ENCODE measurements at places on chromosomes 11 and 22.

DNA sequence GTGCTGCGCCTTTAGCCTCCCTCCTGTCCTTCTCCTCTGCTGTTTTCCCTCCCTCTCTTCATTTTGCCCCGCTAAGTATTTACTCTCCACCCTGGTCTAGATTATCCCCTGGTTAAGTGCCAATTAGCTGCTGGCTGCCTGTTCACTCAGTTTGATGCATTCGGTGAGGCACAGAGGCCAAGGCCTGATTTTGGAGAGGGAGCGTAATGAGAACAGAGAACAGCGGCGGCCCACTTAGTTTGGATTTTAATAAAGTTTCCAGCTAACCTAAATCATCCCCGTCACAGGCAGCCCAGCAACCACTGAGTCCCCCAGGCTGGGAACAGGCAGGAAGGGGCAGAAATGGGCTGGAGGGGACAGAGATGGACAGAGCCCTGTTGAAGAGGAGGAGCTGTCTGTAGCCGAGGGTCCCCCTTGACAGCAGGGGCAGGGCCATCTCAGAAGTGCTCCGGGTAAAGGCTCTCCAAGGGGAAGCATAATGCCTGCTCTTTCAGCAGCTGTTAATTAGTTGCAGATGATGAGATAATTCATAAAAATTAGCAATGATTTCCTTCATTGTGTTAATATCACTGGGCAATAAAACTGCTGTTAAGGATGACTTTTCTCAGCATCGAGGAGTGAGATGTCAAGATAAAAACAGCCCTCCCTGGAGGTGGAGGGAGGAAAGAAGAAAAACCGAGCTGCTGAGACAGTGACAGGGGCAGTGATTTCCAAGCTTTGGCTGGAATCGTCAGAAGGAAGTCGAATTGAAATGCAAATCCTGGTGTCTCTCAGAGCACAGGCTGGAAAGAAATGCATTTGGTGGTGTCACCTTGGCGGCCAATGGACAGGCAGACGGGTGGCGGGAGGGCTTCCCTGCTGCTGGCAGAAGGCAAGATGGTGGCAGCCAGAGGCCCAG is 170.1 kb downstream of the GRIK4 start:
- DNase-seq, result no peak

DNA sequence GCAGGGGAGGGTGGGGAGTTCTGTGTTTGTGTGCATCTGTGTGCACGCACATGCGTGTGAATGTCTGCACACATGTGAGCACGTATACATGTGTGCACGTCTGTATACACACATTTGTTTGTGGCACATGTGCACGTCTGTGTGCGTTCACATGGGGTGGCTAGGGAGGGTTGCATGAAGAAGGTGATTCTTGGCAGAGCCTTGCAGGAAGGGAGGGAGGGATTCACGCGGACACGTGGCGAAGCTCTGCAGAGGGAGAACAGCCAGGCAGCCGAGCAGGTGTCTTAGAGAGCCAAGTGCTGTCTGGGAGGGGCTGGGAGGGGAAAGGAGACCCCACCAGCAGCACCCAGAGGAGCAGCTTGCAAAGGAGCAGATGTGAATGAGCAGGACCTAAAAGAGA is 372.1 kb downstream of the BRD1 start:
- DNase-seq, result no peak

GRCh38 chr22:36435516-36436415 is 45.7 kb downstream of the TXN2 start:
- peak; percentile 35 for DNase-seq

GRCh38 chr11:122754553-122755322 is 83.6 kb upstream of the CRTAM start:
- DNase-seq, result no peak

DNA sequence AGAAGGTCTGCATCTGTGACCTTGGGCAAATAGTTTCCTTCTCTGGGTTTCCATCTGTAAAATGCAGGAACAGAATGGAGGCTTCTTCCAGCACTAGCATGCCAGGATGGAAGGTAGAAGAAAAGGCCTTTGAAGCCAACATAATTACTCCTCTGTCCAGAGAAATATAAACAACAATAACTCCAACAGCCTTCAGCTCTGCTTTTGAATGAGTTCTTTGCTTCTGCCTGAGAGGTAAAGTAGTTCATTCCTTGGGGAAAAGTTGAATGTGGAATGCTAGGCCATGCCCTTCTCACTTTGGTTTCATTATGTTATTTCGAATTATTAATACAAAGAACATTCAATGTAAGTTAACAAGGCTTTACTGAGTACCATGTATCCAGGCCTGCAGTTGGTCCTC is 61.2 kb upstream of the BLID start:
- no peak for DNase-seq

- no peak for DNase-seq
These were observed 15.0 kb downstream of the APOBEC3F start for GRCh38 chr22:39055658-39056057.

- no peak for DNase-seq
These were observed 8.9 kb downstream of the TOM1 start for GRCh38 chr22:35308480-35309021.

- no peak for DNase-seq
These were observed 8.0 kb downstream of the RAB6A start for GRCh38 chr11:73752903-73753302.

DNA sequence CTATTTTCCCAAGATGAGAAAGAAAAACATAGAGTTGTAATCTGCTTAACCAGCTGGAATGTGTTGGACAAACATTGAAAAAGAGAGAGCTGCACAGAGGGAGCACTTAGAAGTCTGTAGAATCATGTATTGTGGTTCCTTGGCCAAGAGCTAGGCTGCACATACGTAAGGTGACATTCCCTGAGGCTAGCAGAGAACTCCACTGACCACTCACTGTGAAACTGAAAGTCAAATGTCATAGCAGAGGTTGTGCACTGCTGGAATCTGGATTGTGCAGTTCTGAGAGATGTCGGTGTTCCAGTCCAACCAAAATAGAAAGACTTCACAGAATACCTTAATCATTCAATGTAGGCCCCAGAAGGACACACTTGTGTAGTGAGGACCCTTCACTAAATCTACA is 772.8 kb upstream of the RAG2 start:
- DNase-seq, result no peak

GRCh38 chr22:38406617-38407016 is 48.4 kb downstream of the KCNJ4 start:
- DNase-seq, result no peak

GRCh38 chr11:134516529-134516928 is 104.5 kb upstream of the B3GAT1 start:
- no peak for DNase-seq

DNA sequence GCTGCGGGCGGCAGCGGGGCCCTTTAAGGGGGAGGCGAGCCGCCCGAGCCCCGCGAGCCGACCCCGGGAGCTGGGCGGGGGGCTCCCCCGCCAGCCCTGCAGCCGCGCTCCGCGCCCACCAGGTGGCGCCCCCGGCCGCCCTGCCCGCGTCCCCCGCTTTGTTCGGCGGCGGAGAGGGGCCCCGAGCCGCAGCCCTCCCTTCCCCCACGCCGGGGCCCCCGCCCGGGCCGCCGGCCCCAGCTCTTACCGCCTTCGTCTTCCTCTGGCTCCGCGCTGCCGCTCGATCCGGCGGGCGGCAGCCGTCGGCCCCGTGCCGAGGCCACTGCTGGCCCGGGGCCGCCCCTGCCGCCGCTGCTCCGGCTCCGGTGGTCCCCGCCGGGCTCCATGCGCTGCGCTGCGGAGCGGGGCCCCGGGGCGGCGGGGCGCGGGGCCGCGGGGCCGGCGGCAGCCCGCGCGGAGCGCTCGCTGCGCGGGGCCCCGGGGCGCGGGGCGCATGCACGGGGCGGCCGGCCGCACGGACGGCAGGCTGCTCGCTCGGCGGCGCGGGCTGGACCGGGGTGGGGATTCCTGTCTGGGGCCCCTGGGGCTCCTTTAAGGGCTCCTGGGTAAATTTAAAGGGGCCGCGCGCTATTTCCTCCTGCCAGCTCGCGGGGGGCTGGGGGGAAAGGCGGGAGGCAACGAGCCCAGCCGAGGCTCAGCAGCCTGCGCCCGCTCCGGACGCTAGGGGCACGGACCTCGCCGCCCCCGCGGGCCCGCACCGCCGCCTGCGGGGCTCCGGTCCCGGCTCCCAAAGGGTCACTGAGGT is at the start of gene ZFTA:
ZFTA (minus strand) TSS at position 539 of the 805 bp plus-strand sequence; CDS start at position 386, 153 bp downstream.
- peak; percentile 33 for DNase-seq

GRCh38 chr11:15073361-15074205 is at the start of gene CALCB:
Gene CALCB (plus strand): TSS chr11:15073593. CDS start chr11:15074719, 1,126 bp downstream.
- DNase-seq, result no peak

GRCh38 chr11:21144531-21144930 is 475.1 kb downstream of the NELL1 start:
- DNase-seq, result no peak

DNA sequence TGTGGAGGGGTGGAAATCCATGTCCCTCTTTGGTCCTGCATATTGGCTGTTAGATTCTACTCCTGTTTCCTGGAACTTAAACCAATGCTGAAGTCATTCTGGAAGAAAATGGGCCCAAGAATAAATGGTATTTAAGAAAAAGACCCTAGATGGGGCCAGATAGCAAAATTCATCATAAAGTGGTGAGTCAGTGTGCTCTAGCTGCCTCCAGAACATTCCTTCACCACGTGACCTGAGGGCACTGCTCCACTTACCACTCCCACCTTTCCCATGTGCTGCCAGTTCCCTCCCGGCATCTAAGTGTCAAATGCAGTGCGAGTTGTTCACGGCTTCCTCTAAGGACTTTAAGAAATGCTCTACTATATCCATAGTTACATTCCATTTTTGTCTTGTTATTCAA is 30.9 kb upstream of the NAP1L4 start:
- DNase-seq, result no peak

DNA sequence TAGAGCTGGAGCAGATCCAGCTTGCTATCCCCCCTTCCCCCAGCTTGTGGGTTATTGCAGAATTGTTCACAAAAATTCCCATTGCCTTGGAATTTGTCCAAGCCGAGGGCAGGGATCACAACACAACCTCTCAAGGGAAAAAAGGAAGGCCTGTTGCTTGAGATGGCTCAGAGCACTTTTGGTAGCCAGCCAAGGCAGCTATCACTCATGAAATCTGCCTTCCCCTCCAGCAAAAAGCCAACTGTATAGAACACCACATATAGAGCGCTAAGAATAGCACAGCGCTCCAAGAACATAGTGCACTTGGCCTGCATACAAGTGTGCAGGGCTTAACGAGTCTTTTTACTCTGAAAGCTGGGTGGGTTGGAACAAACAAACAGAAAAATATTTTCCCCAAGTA is 46.2 kb downstream of the FAM83F start:
- DNase-seq, result no peak

DNA sequence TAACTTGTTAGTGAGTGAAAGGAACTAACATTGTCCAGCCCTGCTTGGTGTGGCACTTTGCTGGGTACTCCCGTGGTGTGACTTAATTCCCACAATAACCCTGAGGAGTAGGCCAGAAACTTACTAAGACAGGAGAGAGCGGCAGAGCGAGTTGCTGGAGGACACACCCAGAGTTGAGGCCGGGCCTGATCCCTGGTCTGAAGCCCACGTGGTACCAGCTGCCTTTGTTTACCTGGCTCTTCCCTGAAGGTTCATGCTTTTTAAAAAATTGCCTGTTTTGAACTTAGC is 594 bp downstream of the MPST start:
- no peak for DNase-seq

DNA sequence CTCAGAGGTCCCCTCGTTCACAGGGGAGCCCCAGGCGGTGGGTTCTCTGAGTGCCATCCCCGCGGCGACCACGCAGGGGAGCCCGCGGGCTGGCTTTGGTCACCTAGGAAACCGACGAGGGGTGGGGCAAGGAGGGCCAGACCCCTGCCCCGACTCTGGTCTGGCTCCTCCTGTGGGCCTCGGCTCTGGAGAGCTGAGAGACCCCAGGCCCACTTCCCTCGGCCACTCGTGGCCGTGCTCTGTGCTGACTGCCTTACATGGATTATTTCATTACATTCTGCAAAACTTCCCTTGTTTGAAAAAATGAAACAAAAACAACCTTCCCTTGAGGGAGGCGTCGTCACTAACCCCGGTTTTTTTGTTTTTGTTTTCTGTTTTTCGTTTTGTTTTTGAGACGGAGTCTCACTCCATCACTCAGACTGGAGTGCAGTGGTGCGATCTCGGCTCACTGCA is 15.1 kb upstream of the CYTH4 start:
- no peak for DNase-seq

GRCh38 chr11:117738246-117738957 is 58.6 kb downstream of the DSCAML1 start:
- DNase-seq, result no peak

GRCh38 chr11:120065876-120066275 is 72.0 kb downstream of the TRIM29 start:
- no peak for DNase-seq

GRCh38 chr11:47507563-47508239 is 45.2 kb downstream of the CELF1 start:
- DNase-seq, result no peak

DNA sequence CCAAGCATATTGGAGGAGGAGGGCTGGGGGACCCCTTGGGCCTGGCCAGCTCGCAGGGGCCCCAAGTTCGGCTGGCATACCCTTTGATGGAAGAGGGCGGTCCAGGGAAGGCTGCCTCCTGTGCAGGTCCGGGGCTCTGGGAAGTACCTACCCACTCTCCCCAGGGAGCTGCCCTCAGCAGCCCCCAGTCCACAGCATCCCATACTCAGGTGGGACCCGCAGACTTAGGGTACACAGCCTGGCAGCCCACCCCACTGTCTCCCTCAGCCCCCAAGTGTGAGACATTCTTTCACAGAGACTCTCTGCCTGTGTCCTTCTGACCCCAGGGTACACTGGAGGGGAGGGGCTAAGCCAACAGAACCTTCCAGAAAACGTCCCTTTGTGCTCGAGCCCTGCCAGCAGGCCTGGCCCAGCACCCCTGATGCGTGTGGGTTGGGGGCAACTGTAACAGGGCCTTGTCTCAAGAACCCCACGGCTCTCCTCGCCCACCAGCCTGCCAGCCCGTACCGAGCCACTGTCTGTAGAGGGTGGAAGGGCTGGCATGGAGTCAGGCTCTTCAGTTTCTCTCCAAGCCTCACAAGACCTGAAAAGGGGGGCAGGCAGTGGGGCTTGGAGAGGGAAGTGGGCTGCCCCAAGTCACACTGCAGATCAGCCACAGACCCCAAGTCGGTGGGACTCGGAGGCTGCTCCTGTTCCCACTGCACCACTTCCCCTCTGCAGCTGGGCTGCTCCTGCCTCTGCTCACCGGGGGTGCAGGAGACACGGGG is 7.0 kb upstream of the TNFRSF13C start:
- no peak for DNase-seq

GRCh38 chr11:122758974-122759373 is 79.3 kb upstream of the CRTAM start:
- no peak for DNase-seq

- DNase-seq, result no peak
These were observed 7.6 kb downstream of the SCYL1 start for GRCh38 chr11:65532388-65533064.

- no peak for DNase-seq
These were observed 375.6 kb downstream of the KCNA4 start for GRCh38 chr11:29641201-29641600.

DNA sequence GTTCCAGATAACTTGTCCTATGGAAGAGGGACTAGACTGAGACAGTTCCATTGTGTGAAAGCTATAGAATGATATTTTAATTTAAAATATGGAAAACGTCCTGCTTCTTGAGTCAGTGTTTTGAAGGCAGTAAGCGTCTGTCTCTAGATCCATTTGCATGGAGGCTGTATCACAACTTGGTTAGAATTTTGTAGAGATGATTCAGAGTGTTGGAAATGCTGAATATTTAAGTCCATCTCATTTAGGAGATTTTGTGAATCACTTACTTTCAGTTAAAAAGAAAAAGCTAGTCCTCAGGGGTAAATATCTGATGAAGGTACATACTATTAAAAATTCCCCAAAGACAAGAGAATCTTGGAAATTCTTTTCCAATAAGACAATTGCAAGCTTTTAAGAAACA is 72.7 kb downstream of the FANCF start:
- DNase-seq, result no peak
